ENCODE measurements at places on chromosomes 2 and 18.

DNA sequence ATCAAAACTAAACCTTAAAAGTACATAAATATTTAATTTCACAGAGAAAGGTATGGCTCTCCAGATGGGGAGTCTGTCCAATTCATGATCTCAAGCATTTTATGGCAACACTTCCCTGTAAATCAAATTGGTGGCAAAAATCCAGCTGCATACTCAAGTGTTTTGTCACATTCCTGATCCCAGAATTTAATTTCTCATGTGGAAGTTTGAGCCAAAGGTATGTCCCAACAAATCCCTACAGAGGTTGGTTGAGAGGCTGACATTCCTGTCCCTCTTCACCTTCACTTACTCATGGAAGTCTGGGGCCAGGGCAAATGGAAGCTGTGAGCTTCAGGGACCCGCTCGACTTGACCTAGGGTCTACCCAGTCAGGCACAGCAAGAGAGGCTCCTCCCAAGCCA is 17.7 kb downstream of the KLF7 start:
- DNase-seq: no peak

DNA sequence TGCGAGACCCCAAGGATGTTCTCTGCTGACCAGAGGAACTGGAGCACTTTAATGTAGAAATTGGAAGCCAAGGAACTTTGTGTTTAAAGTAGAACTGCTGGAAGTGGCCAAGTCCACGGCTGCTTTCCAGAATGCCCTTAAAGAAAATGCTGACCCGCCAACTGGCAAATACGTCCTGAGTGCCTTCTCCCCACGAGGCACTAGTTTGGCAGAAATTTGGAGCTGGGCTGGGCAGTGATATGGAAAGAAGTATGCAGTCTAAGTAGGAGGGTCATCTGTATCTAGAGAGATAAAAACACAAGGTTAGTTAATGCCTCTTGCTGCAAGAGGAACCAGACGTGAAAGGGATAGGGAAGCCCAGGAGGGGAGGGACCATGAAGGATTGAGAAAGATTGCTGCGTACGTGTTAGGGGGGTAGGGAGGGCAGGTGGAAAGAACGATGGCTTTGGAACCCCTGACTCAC is 59.3 kb upstream of the RFX8 start:
- DNase-seq: no peak

- DNase-seq: no peak
Observed at GRCh38 chr2:128693743-128694029, 375.0 kb upstream of the HS6ST1 start.

GRCh38 chr2:69959425-69959824 is 2.0 kb downstream of the ASPRV1 start:
- no peak for DNase-seq

DNA sequence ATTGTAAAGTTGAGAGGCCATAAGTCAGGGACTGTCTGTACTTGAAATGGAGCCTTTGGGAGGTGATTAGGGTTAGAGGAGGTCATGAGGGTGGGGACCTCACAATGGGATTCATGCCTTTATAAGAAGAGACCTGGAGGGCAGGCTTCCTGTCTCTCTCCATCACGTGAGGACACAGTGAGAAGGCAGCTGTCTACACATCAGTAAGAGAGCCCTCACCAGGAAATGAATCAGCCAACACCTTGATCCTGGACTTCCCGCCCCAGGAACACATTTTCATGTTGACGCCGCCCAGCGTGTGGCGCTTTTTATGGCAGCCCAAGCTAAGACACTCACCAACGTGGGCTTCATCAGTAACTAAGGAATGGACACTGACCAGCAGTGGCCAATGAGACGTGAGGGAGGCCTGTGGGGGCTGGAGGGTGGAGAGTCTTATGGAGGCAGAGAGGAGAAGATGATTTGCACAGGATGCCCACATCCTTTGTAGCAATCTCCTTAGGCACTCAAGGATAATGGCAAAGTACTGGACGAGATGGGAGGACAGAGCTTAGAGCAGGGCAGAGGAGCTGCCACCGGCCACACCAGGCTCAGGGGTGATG is 162.7 kb downstream of the EIPR1 start:
- DNase-seq: no peak

DNA sequence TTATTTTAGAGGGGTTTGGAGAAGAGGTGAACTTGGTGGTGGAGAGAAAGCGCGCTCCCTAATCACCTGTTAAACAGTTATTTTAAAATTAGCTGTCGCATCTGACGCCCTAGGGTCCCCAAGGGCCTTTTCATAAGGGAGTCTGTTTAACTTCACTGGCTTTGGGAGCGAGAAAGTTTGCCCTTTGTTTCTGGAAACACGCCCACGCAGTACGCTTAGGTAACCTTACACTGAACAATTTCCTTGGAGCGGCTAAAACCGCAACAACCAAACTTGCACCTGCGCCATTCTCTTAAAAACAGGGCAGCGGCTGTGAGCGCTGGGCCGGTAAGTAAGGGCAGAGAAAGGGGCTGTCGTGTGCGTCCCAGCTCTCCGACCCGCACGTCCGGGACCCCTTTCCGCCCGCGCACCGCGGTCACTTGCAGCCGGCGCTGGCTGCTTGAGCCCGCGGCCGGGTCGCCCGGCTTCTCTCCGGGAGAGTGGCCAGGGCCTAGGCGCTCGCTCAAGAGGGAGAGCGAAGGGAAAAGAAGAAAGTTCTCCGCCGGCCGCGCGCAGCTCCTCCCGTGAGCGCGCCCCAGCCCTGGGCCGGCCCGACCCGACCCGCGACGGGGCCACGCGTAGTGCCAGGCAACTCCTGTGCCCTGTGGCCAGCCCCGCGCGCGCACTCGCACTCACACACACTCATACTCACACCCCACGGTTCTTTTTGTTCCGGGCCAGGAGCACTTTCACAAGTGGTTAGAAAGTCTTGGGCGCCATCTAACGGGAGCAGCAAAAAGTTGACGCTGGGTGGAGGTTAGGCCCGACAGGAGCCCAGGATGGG is 19.2 kb downstream of the POU3F3 start:
- peak; percentile 60 for DNase-seq

- DNase-seq: no peak
Observed at GRCh38 chr2:233260661-233261060, 9.2 kb downstream of the ATG16L1 start.

GRCh38 chr2:231306791-231307393 is 88.6 kb upstream of the B3GNT7 start:
- no peak for DNase-seq

DNA sequence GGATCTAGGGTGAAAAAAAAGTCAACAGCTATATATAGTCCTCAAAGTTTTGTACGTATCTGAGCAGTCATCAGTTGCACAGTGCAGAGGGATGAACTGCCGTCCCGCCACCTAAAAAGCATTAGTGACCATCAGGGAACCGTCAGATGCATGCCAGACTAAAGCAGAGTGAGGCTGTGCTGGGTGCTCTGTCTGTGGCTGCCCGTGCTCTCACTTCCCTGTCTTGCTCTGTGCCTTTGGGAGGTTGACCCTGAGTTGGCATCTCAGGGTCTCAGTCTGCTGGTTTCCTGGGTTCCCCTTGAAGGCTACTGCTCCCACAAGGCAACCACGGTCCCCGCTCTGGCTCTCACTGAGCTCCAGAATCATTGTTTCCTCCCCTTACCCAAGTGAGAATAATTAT is 11.1 kb downstream of the CLUL1 start:
- no peak for DNase-seq

DNA sequence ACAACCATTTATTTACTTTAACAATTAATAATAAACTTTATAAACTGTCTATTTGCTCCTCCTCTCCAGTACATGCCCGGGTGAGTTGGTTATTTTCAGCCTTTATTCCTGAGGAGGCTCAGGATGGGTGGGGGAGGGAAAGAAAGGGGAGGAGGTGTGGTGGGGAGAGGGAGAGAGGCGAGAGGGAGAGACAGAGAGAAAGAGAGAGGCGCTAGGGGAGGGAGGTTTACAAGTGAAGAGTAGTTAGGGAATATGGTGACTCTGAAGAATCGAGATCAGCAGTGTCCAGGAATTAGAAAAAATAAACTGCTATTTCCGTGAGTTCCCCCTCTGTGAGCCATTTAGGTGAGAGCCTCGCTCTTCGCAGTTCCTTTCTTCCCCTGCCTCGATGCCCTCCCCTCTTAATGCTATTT is 138.9 kb downstream of the MEIS1 start:
- DNase-seq: no peak

- DNase-seq: no peak
Observed at GRCh38 chr2:45170191-45171135, 161.2 kb upstream of the SIX2 start.

DNA sequence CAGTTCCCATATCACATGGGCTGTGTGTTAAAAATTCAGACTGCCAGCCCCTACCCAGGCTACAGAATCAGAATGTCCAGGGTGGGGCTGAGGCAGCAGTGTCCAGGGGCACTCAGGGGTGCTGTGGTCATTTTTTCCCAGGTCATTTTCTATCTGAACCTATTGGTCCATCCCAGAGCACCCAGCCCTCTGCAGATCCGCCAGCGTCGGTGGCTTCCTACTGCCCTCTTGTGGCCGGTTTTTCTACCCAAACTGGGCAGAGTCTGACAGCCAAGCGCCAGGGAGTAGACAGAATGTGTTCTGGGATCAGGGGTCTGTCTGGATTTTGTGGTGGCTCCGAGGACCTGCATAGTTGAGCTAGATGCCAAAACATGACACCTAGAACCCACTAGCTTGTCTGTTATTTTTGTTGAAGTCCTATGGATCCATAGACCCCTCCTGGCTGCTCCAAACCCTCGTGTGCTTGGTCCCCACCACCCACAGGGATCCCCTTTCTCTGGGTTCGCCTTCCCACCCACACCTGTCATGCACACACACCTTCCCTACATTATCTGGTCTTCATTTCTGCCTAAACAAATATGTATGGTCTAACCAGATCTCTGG is 34.1 kb upstream of the RMDN2 start:
- peak; percentile 63 for DNase-seq

GRCh38 chr2:226795281-226796011 is 4.2 kb downstream of the IRS1 start:
- no peak for DNase-seq

- no peak for DNase-seq
Observed at GRCh38 chr2:219112651-219113338, 47.8 kb downstream of the NHEJ1 start.

DNA sequence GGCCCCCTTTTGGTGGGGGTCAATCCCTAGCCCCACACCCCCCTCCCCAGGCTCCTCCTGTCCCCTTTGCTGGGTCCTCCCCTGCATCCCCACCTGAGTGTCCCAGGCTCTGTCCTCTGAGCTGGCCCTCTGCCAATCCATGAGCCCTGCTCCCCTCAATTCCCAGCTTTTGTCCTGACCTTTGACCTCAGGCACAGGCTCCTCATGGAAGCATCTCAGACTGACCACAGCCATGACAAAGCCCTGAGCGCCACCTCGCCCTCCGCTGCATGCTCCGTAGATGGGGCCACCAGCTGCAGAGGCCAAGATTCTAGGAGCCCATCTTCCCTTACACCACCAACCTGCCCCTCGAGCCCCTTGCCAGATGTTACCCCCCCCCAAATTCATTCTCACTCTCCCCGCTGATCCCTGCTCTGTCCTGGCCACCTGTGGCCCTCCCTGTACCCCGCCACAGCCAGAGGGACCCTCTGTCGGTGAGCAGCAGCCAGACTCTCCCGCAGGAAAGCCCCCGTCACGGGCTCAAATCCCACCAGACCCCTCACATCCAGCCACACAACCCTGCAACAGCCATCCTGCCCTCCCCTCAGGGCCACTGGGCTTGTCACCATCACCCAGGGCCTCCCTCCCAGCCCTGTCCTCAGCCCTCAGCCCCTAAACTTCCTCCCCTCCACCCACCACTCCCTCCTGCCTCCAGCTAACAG is 206.0 kb downstream of the MGAT5 start:
- DNase-seq: no peak

DNA sequence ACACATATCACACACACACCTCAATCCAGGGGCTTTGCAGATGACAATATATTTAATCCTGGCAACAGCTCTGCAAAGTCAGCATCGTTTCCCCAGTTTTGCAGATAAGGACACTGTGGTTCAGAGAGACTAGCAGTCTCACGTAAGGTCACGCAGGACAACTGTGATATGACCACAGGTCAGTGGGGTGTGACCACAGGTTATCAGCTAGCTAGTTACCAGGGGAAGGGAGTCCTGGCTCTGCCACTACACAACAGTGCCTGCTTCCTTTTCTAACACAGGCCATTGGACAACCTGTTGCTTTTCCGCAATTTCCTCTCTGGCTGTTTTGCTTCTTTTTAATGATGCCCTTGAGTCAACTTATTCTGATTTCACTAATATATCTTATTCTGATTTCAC is 33.3 kb downstream of the RBMS1 start:
- no peak for DNase-seq

DNA sequence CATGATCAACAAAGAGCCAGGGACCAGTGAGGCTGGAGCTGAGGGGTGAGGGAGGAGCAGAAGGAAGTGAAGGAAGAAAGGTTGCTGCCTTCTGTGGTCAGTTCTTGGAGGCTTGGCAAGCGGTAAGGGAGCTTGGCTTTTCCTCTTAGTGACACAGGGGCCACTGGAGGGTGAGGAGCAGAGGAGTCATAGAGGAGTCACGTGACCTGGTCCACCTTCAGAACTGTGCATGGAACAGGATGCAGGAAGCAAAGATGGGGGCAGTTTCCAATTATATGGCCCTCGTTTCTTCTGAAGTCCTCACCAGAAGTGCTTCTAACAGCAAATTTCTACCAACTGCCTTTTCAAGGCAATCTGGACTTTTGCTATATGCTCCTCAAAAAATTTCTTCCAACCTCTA is 326.9 kb upstream of the SMIM21 start:
- no peak for DNase-seq

DNA sequence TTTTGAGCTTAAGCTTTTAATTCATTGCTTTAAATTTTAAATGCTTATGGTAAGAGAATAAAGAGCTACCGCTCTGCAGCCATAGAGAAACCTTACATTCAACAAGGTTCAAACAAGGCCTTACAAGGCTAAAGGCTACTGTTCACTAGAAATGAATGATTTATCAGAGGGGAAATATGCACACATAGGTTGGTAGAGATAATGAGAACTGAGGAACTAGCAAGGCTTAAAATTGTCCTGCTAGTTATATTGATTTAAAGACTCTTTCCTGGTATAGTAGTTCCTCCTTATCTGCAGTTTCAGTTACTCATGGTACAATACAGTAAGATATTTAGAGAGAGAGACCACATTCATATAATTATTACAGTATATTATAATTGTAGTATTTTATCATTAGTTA is 193.4 kb downstream of the WDR7 start:
- DNase-seq: no peak
